Stimulated activated naive CD8-positive, alpha-beta T cell treated with anti-CD3 and anti-CD28 coated beads, Interleukin-15, amount 100 ng/mL, for 72 hours (primary cell): ENCODE measurements at places on chromosomes 7 and 10.
A peak's percentile ranks its signal among the peaks of the same experiment; 100 is the strongest.

- DNase-seq = no peak
Measured at GRCh38 chr7:55526329-55526728, 46.0 kb downstream of the VOPP1 start.

DNA sequence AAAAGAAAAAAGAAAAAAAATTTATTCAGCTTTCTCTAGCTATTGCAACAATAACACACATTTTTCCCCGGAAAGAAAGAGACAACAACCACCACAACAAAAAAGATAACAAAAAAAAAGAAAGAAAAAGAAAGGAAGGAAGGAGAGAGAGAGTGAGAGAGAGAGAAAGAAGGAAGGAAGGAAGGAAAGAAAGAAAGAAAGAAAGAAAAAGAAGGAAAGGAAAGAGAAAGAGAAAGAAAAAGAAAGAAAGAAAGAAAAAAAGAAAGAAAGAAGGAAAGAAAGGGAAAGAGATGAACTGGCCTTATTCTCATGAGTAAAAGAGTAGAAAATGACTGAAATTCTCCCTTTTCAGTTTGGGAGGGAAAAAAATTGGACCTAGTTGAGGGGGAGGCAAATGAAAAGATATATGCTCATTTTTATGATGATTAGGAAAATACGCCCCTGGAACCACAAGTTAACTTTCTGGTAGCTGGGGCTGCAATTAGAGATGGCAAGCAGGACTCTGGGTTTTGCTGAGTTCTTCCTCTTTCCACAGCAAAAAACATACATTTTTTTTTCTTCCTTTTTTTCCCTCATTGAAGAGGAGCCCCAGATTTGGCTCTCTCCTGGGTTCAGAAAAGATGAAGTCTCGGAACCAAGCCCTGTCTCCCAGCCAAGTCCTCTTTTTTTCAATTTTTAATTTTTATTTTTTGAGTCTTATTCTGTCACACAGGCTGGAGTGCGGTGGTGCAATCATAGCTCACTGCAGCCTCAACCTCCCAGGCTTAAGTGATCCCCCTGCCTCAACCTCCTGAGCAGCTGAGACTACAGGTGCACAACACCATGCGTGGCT, 12.6 kb upstream of the PRDX3 start:
- DNase-seq = no peak

DNA sequence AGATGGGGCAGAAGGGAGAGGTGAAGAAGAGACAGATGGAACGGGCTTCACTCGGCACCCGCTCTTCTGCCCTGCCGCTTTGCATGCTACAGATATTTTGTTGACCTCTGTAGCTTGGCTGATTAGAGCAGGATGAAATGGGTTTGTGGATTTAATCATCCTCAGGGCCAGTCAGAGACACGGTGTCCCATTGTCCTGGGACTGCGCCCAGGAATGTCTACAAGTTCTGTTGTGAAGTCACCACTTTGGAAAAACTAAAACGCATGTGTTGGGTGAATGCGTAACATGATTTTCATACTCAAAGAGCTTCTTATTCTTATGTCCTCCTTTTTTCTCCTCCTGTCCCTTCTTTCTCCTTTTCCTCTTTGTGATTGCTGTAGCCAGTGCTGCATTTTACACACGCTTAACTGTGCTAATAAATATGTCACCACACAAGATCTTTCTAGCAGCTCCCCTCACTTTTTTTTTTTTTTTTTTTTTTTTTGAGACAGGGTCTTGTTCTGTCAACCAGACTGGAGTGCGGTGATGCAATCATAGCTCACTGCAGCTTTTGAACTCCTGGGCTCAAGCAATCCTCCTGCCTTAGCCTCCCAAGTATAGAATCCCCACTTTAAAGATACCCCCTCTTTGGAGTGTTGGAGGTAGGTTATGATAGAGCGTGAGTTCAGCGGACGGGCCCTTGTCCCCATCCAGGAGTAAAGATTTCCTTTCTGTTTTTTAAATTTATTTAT, 3.4 kb downstream of the CPA4 start:
- no peak for DNase-seq

GRCh38 chr10:103197174-103197573, 4.1 kb upstream of the NT5C2 start:
- peak; percentile 17 for DNase-seq

GRCh38 chr10:14547816-14548215, 217.1 kb upstream of the FRMD4A start:
- no peak for DNase-seq
